Spinal cord (tissue), 10 donors: ENCODE measurements at places on chromosomes 4 and X. TPM values are rescaled to one million over a fixed set of nuclear protein-coding genes. Genes with fewer than 3 reads are reported as not detected.

Gene DCAF12L1
- polyA plus RNA-seq: 0.38 TPM

Gene FAM114A1
- 16.2 TPM for polyA plus RNA-seq

Gene MUC7
- polyA plus RNA-seq: not detected

Gene CLTRN
- 1.9 TPM for polyA plus RNA-seq

Gene MTMR1
- 34.3 TPM for polyA plus RNA-seq

GRCh38 chrX:118884552-118885138, 61.0 kb downstream of the ZCCHC12 start:
- DNase-seq: no peak
- H3K4me3 ChIP-seq: no peak overlapping the region
- no peaks in the 10 kb centered on the region for H3K4me1 ChIP-seq
- no peaks in the 10 kb centered on the region for H3K27me3 ChIP-seq

- no peak overlapping the region for H3K4me3 ChIP-seq
- DNase-seq: no peak
- no peak overlapping the region for H3K27ac ChIP-seq
Observed at GRCh38 chr4:171629182-171629581, 184.0 kb upstream of the GALNTL6 start.

GRCh38 chr4:155570661-155571060, 96.0 kb upstream of the GUCY1A1 start:
- no peak for DNase-seq
- H3K4me1 ChIP-seq: peaks cover 3% of the 10 kb centered on the region
- no peak overlapping the region for H3K27ac ChIP-seq
- no peaks in the 10 kb centered on the region for H3K36me3 ChIP-seq
- no peak overlapping the region for H3K4me3 ChIP-seq
- no peaks in the 10 kb centered on the region for H3K27me3 ChIP-seq

DNA sequence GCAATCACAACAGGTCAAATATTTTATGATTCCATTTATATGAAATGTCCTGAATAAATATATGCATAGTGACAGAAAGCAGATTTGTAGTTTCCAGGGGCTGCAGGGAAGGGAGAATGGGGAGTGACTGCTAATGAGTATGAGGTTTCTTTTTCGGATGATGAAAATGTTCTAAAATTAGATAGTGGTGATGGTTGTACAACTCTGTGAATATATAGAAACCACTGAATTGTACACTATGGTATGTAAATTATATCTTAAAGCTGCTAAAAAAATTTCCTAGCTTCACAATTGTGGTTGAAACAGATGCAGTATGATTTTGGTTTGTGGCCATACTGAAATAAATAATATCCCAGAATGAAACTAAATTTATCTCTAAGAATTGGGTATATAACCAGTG, 12.9 kb upstream of the IL2 start:
- no peaks in the 10 kb centered on the region for H3K4me1 ChIP-seq
- no peak overlapping the region for H3K27ac ChIP-seq
- no peak overlapping the region for H3K4me3 ChIP-seq
- H3K36me3 ChIP-seq: no peaks in the 10 kb centered on the region

DNA sequence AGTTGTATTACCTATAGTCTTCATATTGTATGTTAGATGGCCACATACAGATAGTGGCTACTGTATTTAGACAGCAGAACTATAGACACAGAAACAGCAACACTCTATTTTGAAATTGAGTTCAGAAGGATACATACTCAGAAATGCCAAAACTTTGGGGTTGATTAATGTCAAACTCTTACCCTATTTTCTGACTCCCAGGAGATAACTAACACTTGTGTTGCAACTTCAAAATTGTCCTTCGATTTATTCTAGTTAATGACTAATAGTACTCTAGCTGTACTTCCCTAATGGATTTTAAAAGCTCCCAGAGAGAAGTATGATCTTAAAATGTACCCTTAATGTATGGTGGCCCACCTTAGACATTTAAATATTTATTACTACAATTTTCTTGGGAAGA, 229.9 kb upstream of the UGT8 start:
- H3K36me3 ChIP-seq: no peaks in the 10 kb centered on the region
- no peak overlapping the region for H3K4me3 ChIP-seq
- no peak overlapping the region for H3K27ac ChIP-seq
- DNase-seq: no peak
- H3K4me1 ChIP-seq: no peaks in the 10 kb centered on the region

- H3K4me1 ChIP-seq: no peaks in the 10 kb centered on the region
- no peak for DNase-seq
- no peak overlapping the region for H3K27ac ChIP-seq
- H3K36me3 ChIP-seq: no peaks in the 10 kb centered on the region
Observed at GRCh38 chr4:162782778-162783525, 383.7 kb downstream of the NAF1 start.

DNA sequence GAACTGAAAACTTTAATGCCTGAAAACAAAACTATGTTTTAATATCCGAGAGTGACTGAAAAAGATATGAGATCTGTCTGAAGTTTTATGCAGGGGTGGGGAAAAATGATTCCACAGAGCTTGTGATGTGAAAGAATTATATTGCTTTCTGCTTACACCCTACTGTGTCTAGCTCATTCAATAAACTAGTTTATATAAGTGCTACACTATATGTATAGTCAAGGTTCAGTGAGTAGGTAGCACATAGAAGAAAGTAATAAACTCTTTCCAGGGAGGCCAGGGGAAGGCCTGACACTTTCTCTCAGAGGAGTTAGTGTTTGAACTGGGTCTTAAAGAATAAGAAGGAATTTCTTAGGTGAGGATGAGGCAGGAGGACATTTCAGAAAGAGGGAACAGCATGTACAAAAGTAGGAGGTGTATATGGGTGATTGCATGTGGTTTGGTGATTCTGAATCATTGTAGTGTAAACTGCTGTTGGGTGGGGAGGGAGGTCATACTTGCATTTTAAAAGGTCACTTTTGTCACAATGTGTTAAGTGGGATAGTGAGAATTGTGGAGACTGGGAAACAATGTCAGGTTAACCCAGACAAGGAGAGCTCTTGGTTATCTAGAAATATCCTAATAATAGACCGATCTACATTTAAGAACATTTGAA, 25.1 kb upstream of the TEX13D start:
- H3K27me3 ChIP-seq: no peaks in the 10 kb centered on the region
- no peak for DNase-seq
- H3K27ac ChIP-seq: no peak overlapping the region
- H3K4me3 ChIP-seq: no peak overlapping the region
- no peaks in the 10 kb centered on the region for H3K36me3 ChIP-seq

DNA sequence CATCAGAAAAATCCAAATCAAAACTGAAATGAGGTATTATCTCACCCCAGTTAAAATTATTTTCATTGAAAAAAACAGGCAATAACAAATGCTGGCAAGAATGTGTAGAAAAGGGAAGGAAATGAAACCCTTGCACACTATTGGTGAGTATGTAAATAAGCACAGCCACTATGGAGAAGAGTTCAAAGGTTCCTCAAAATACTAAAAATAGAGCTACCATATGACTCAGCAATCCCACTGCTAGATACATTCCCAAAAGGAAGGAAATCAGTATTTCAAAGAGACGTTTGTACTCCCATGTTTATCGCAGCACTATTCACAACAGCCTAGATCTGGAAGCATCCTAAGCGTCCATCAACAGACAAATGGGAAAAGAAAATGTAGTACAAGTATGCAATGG, 932.4 kb downstream of the PCDH18 start:
- H3K4me3 ChIP-seq: no peak overlapping the region
- no peak overlapping the region for H3K27ac ChIP-seq
- H3K4me1 ChIP-seq: no peaks in the 10 kb centered on the region
- no peaks in the 10 kb centered on the region for H3K27me3 ChIP-seq

DNA sequence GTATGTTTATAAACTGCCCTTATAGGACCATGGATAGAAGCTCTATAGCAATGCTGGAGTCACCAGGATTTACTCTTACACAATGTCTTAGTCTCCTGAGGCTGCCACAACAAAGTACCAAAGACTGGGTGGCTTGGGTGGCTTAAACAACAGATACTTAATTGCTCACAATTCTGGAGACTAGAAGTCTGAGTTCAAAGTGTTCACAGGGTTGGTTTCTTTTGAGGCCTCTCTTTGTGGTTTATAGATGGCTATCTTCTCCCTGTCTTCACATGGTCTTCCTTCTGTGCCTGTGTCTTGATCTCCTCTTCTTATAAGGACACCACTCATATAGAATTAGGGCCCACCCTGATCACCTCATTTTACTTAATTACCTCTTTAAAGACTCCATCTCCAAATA, 2.0 kb upstream of the TRPC3 start:
- H3K27me3 ChIP-seq: peaks cover 17% of the 10 kb centered on the region
- no peak overlapping the region for H3K27ac ChIP-seq
- no peak for DNase-seq
- H3K4me3 ChIP-seq: no peak overlapping the region
- H3K36me3 ChIP-seq: no peaks in the 10 kb centered on the region
- H3K4me1 ChIP-seq: peaks cover 8% of the 10 kb centered on the region
